CD4-positive, alpha-beta T cell treated with Interleukin-4 for 1 hour (primary cell): ENCODE measurements at places on chromosomes 13 and 19.

- no peak for DNase-seq
Measured at GRCh38 chr19:19279853-19280252, 6.8 kb upstream of the TM6SF2 start.

- no peak for DNase-seq
Measured at GRCh38 chr13:78161266-78161665, 242.6 kb upstream of the EDNRB start.

DNA sequence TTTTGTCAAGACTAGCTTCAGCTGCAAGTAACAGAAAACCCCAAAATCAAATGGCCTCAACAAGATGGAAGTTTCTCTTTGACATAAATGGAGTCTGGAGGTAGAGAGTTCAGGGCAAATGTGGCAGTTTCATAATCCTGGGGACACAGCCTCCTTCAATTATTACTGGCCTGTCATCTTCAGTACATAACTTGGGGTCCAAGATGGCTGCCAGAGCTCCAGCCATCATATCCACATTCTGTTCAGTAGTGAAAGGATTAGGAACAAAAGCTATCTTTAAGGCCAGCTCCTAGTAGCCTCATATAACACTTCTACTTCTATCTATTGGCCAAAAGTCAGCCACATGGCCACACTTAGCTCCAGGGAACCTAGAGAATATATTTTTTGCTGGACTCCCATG, 15.0 kb upstream of the IGSF23 start:
- DNase-seq = no peak

GRCh38 chr13:114047358-114047881, 73.5 kb upstream of the C13orf46 start:
- DNase-seq = no peak

DNA sequence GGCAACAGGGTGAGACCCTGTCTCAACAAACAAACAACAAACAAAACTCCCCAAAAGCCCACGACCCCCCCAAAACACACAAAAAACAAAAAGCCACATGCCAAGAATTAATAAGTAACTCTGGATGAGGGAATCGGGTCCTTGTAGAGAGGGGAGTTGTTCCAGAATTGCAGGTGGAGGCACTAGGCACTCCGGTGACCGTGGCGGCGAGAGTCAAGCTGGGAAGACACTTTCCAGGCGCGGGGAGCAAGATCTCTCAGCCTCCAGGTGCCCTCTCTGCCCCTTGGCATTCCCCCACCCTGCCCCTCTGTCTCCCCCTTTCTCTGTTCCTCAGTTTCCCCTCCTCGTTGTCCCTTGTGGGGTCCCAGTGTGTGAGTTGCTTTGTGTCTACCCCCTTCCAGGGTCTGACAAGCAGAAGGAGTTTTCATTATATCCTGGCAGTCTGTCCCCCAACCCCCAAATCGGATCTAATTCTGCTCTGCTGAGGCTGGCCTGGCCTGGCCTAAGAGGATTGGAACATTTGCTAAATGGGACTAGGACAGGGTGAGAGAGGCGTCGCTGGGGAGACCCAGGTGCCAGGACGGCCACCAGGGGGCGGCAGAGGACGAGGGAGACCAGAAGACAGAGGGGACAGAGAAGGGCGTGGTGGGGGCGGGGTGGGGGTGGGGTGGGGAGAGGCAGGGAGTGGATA, 8.3 kb upstream of the CRX start:
- peak; percentile 66 for DNase-seq

GRCh38 chr13:113764793-113765563, 6.0 kb downstream of the TMEM255B start:
- DNase-seq = no peak

GRCh38 chr13:38045278-38046048, 175.9 kb upstream of the TRPC4 start:
- DNase-seq = no peak
